ENCODE measurements at places on chromosomes 4 and X.

DNA sequence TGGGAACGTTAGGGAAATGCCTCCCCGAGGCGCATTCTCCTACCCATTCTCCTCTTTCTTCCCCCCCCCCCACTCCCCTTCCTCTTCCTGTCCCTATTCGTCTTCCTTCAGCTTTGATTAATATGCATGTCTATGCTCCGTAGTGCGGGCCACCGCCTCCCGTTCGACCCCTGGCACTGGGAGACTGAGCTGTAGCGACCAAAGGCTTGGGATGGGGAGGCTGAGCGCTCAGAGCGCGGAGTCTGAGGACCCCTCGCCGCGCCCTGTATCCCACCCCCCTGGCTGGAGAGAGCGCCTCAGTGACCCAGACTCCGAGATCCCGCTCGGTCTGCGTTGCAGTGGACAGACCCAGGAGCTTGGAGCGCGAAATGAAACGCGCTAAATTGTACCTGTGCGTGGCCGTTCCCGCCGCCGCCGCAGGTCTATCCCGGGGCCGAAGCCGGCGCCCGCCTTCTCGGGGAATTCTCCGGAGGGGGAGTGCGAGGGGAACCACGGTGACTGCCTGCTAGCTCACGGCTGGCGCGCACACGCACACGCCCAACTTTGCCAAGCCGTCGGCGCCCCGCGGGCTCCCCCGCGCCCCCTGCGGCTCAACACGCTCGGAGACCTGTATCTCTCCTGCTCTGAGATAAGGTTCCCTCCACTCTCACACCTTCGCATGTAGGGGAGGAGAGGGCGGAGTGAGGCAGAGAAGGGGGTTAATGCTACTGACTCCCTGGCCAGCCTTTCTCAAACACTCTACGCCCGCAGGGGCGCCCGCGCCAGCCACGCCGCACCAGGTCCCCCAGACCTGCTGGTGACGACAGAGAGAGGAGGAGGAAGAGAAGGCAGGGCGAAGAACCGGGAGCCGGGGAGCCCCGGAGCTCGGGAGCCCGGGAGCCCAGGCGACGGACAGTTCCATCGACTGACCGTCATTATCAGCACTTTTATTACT, 1.5 kb upstream of the PTCHD1 start:
- peak; percentile 7 for DNase-seq

DNA sequence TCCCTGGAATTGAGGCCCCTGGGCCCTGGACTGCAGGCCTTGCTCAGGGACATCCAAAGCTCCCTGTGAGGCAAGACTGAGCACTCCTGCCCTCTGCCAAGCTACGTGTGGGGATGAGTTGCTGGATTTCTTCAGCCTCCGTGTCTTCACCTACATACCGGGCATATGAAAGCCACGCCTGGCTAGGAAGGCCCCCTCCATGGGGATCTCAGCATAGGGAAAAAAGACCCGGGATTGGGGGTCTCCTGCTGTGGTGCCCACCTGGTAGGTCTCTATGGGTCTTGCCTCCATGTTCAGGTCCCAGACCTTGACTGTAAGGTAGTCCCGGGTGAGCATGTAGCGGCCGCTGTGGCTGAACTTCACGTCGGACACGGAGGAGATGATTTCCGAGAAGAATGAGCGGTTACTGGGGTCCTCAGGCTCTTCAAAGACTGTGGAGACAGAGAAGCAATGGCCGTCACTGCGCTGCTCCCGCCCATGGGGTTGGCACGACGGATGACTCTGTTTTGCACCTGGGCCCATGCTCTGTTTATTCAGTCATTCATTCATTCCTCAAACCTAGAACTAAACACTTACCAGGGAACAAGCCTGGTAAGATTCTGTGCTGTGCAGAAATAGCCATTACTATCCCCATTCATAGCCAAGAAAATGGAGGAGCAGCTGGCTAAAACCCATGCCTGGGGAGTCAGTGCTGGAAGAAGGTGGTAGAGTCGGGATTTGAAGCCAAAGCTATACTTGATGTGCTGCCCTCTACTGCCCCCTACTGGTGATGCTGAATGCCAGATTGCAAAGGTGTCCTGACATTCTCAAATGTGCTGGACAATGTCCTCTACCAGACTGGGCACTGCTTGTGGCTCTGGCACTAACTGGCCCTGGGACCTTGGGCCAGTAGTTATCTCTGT, 63.9 kb downstream of the WFS1 start:
- no peak for DNase-seq

GRCh38 chr4:24076811-24077210, 187.0 kb upstream of the PPARGC1A start:
- no peak for DNase-seq

- DNase-seq: peak; percentile 6
Observed at GRCh38 chr4:182093431-182093831, 149.8 kb upstream of the TENM3 start.

DNA sequence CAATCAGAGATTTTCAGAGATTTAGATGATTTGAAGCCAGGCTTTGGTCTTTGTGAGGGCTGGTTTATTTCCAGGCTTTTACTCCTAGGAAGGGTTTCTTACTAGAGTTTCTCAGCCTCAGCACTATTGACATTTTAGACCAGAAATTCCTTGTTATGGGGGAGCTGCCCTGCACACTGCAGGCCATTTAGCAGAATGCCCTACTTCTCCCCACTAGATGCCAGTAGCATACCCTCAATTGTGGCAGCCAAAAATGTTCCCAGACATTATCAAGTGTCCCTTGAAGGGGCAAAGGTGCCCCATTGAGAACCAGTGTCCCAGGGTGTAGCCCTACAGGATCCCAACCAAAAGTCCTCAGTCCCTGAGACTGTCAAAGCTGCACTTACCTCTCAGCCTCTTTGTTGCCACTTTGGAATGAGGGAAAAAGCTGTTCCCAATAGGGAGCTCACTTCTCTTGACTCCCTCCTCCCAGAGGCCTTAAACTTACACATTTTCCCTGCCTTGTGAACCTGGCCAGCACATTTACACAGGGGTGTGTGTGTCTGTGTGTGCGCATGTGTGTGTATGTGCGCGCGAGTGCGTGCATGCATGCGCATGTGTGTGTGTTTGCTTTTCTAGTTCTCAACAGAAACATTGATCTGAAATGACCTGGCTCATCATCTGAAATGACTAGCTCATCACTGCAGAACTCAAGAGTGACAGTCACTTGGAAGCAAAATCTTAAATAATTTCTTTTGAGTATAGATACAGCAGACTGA, 231.4 kb downstream of the QDPR start:
- no peak for DNase-seq

DNA sequence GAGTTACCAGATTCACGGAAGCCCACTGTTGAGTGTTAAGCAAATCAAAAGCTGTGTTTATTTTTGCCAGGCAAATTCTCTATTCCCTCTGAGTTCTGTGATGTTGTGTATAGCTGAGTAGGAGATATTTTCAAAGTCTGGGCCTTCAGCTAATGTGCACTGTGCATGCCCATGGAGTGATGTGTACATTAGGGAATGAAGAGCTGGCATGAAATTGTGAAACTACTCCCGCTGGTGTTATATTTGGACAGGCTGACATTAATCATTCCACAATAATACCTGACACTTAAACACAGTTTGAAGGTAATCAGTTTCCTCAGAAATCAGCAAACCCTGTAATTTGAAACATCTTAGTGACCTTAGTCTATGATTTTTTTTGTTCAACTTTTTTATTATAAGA, 88.1 kb upstream of the MBNL3 start:
- no peak for DNase-seq

DNA sequence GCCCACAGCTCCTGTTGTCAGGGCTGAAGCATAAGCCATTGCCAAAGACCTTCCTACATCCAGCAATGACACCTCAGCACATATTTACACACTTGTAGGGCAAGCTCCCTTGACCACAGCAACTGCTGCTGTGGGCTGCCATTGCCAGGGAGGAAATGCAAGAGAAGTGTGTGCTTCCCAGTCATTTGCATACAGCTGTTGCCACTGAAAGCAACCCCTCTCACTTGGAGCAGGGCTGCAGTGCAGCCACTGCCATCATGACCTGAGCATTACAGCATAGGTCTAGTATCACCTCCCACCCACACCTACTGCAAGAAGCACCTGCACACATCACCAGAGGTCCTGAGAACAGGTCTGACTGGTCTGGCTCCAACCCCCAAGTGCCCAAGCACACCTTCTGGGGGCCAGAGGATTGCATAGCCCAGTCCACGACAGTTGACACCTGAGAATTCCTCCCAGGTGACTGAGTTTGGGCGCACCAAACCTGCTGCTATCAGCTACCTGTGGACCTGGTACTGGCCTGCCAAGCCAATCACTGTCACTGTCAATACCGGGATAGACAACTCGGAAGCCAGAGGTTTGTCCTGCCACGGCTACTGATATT, 636.5 kb upstream of the SLIT2 start:
- DNase-seq: no peak

DNA sequence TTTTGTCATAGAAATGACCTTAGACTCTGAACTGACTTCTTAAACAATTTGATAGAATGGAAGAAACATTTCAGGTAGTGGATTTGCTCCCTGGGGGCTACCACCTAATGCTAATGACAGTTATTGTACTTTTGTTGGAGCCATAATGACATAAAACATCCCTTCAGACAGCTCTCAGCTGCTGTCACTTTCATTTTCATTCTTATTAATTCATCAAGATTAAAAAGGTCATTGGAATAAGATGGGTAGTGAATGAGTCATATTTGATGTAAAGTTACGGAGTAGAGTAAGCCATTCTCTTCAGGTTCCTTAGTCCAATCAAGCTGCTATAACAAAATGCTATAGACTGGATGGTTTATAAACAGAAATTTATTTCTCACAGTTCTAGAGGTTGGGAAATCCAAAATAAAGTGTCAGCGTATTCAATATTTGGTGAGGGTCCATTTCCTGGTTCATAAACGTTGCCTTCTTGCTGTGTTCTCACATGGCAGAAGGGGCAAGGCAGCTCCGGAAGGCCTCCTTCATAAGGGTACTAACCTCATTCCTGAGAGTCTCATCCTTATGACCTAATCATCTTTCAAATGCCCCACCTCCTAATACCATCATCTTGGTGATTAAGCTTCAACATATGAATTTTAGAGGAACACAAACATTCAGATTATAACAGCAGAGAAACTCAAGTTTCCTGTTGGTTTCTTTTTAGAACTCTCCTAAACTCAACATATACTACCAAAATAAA, 268.5 kb downstream of the ARAP2 start:
- peak; percentile 11 for DNase-seq

DNA sequence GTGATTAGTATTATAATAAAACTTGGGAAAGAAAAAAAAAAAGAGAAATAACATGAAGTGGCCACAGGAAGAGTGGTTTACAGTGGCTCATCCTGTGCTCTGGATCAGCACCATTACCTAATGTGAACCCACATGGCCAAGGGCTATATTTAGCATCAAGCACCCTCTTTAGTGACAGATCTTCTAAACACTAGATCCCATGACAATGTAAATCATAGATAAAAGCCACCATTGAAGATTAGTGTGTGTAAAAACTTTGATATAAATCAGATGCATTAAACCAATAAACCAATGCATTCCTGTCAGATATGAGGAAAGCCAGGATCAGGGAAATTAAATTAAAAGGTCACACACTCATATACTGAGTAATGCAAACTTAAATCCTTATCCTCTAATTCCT, 400.6 kb upstream of the MAGEB18 start:
- DNase-seq: no peak
